ENCODE measurements at places on chromosomes 6 and 20.

DNA sequence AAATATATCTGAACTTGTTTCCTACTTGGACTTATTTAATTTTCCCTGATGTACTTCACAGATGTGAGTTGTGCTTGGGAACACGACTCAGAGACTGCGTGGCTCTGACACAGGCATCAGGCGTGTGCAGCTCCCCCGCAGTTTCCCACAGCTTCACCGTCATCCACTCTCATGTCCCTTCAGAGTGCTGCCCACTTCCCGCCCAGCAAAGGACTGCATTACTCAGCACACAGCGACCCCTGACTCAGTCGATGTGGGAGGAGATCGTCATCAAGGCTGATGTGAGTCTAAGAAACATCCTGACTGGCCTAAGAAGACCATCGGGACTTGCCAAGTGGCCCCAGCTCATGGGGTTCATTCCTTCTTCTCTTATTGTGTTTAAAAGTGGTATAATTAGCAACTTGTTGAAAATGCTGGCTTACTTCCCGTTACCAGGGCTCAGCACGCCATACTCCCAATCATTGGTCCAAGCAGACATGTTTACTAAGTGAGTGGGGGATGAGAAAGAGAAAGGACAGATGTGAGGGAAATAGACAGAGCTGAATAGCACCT lies 539.4 kb upstream of the JARID2 start:
- peak; percentile 88 for DNase-seq

GRCh38 chr6:8322659-8323058 lies 112.7 kb downstream of the SLC35B3 start:
- no peak for DNase-seq

DNA sequence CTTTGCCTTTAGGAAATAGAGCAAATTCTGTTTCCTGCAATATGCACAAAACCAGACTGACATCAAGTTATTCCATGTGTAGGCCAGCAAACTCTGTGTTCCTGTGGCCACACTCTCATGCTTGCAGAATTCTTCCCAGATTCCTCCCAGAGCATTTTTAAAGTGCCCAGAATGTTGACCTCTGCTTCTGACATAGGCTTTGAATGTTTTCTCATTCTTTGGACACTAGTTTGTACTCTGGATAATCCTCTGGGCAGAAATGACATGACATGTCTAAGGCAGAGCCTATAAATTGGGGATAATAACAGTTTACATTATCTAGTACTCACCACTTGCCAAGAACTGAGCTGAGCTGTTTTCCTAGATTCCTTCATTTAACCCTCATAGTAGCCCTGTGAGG lies 9.2 kb upstream of the EFHC1 start:
- no peak for DNase-seq

GRCh38 chr20:61746781-61747180 lies 318.9 kb downstream of the TAF4 start:
- no peak for DNase-seq
